WTC11 (cell line): ENCODE measurements at places on chromosomes 4 and X. TPM values are rescaled to one million over a fixed set of nuclear protein-coding genes. Genes with fewer than 3 reads are reported as not detected.

Gene HGFAC
- 0.20 to 0.76 TPM (median 0.48 TPM) in 3 replicates for total RNA-seq

DNA sequence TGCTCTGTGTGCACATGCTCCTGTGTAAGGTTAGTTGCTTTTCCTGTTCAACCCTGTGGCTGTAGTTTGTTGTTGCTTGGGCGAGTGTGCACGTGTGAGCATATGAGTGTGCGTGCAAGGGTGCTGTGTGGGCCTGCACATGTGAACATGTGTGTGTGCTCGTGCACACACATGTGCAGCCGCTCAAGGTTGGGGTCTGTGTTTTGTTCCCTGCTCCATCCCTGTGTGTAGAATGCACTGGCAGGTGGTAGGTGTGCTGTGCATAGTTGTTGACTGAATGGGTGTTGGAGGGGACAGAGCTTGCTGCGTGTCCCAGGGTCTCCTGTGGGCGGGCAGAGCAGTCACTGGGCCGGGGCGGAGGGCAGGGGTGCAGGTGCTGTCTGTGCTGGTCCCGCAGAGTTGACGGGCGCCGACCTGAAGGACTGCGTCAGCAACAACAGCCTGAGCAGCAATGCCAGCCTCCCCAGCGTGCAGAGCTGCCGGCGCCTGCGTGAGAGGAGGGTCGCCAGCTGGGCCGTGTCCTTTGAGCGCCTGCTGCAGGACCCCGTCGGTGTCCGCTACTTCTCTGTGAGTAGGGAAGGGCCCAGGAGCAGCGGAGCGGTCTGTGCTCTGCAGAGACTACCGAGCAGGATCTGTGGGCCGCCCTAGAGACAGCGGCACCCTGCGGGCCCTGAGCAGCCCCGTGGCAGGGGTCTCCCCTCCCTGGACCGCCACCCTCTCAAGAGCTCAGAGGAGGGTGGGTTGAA is 27.9 kb upstream of the HGFAC start:
- peak overlapping the region; percentile 8 for H3K27ac ChIP-seq
- no peak overlapping the region for H3K4me3 ChIP-seq
- no peaks in the 10 kb centered on the region for H3K36me3 ChIP-seq
- peaks cover 5% of the 10 kb centered on the region; the same call in 1 of the 2 replicates for H3K4me1 ChIP-seq
- no peak for DNase-seq
- H3K27me3 ChIP-seq = no peaks in the 10 kb centered on the region

GRCh38 chrX:70437921-70438665 is 6.5 kb upstream of the DLG3 start:
- H3K27ac ChIP-seq = no peak overlapping the region
- H3K27me3 ChIP-seq = peaks cover 21% of the 10 kb centered on the region
- no peak overlapping the region for H3K4me3 ChIP-seq
- no peak for DNase-seq
- H3K36me3 ChIP-seq = no peaks in the 10 kb centered on the region

- DNase-seq = peak; percentile 41
- no peaks in the 10 kb centered on the region for H3K36me3 ChIP-seq
- no peak overlapping the region for H3K27ac ChIP-seq
- no peak overlapping the region for H3K4me3 ChIP-seq
These were observed 98.5 kb upstream of the ETNPPL start for GRCh38 chr4:108861334-108861733.

Gene ZXDA
- total RNA-seq = 3.2 to 3.6 TPM (median 3.3 TPM) in 3 replicates

Gene ADRA2C
- total RNA-seq = 19.8 to 21.8 TPM (median 20.7 TPM) in 3 replicates

DNA sequence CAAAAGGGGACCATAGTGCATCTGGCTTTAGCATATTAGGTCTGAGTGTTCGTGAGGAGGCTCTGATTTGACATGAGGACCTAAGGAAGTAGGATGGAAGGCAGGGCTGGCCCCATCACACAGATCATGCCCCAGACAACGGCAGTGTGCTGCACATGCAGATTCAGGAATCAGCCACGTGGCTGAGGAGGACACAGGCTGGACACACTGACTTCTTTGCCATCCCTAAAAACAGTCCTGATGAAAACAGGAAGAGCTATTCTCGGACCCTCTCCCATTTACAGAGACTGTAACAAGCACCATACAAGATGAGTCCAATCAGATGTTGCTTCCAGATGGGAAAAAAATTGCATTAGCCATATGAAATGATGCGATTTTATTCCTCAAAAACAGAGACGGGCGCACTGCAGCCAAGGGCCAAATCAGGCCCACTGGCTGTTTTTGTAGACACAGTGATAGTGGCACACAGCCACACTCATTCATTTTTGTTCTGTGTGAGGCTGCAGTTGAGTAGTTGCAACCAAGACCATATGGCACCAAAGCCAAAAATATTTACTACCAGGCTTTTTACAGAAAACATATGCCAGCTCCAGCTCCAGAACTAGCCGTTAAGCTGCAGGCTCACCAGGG is 41.0 kb downstream of the ACSL1 start:
- H3K36me3 ChIP-seq = no peaks in the 10 kb centered on the region
- no peak overlapping the region for H3K27ac ChIP-seq
- no peak overlapping the region for H3K4me3 ChIP-seq

GRCh38 chr4:84578540-84579402 is 4.2 kb upstream of the CDS1 start:
- H3K4me1 ChIP-seq = peaks cover 40% of the 10 kb centered on the region
- H3K36me3 ChIP-seq = no peaks in the 10 kb centered on the region
- peak overlapping the region; percentile 60 for H3K27ac ChIP-seq

DNA sequence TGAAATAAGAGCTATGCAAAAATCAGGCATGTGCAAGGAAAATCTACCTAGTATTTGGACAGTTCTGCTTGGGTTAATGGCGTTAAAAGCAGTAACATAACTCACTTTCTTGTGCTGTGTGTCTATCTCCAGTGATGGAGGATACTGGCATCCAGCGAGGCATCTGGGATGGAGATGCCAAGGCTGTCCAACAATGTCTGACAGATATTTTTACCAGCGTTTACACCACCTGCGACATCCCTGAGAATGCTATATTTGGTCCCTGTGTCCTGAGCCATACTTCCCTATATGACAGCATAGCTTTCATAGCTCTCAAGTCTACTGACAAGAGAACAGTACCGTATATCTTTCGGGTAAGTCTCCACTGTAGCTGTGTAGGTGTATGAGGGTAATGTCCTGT is 2.6 kb downstream of the PRDM8 start:
- peaks cover 97% of the 10 kb centered on the region for H3K27me3 ChIP-seq
- H3K36me3 ChIP-seq = 0 out of 2 replicates have a peak, but pooled peaks cover 2% of the 10 kb centered on the region
- H3K27ac ChIP-seq = no peak overlapping the region

DNA sequence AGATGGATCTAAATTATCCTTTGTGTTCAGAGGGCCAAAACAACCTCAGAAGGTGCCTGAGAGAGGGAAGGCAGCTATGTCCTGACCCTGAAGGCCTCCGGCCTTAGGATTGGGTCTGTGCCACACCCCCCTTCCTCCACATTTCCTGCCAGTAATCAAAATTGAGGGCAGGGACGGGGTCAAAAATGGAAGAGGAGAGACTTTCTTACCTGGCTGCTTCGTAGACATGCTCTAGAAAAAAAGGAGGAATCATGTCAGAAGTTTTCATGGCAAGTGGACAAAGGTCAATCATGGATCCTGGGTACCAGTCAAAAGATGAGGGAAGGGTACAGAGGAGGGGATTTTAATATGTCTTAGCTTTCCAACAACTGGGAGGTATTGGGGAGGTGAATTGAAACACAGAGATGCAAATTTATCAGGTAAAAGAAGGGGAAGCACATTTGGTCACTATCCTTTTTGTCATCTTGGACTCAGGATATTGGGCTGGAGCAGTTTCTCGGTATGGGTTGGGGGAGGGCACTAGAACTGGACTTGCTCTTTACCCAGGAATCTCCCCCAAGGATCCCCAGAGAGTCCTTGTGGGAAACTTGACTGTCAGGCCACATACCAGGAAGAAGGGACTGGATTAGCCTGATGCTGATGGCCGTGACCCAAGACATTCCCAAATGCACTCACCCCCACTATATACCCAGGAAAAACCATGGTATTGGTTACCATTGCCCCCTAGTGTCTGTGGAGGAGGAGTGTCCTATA is 17.1 kb downstream of the VSIG4 start:
- no peak overlapping the region for H3K4me3 ChIP-seq
- no peaks in the 10 kb centered on the region for H3K36me3 ChIP-seq
- no peak for DNase-seq
- no peaks in the 10 kb centered on the region for H3K27me3 ChIP-seq
- no peak overlapping the region for H3K27ac ChIP-seq

DNA sequence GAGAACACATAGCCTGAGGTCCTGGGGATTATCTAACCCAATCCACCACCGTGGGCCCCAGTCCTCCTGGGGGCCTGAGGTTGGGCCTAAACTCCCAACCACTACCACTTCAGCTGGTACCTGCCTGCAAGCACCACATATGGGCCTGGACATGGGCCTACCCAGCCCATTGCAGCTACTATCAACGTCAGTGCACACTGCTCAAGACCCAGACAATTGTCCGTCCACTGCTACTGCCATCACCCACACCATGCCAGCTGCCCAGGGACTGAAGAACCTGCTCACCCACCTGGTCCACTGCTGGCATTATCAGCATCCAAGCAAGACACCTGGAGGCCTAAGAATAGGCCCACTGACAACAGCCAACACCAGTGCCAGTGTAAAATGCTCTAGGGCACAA is 88.1 kb downstream of the COL4A5 start:
- peaks cover 50% of the 10 kb centered on the region for H3K36me3 ChIP-seq
- no peak for DNase-seq
- no peaks in the 10 kb centered on the region for H3K4me1 ChIP-seq
- H3K27me3 ChIP-seq = no peaks in the 10 kb centered on the region; the same call in 1 of the 2 replicates

DNA sequence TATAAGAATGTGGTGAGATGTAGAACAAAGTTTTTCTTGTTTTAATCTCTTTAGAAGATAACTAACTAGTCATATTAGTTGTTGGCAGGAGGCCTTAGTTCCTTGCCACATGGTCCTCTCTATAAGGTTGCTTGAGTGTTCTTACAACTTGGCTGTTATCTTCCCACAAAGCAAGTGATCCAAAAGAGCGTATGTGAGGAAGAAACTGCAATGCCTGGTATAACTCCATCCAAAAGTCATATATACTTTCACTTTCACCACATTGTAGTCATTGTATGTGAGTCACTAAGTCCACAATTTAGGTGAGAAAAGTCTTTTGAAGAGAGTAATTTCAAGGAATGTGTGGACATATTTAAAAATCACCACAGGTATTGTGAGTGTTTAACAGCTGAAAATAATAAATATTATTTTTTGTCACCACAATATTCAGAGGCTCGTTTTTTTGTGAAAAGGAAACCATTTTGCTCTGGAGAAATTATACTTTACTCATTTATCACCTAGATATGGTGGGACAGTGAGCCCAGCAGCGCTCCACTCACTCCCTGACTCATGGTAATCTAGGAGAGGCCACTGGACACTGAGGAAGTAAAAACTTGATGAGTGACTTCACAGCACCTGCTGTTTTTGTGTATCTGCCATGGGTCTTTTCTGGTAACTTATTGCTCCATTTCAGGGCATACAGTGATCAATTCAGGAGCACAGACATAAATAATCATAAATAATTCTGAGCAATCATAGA is 369.4 kb upstream of the NDST3 start:
- no peak overlapping the region for H3K27ac ChIP-seq
- H3K27me3 ChIP-seq = no peaks in the 10 kb centered on the region
- H3K4me1 ChIP-seq = peaks cover 6% of the 10 kb centered on the region
- H3K36me3 ChIP-seq = no peaks in the 10 kb centered on the region; the same call in 1 of the 2 replicates
- H3K4me3 ChIP-seq = no peak overlapping the region

DNA sequence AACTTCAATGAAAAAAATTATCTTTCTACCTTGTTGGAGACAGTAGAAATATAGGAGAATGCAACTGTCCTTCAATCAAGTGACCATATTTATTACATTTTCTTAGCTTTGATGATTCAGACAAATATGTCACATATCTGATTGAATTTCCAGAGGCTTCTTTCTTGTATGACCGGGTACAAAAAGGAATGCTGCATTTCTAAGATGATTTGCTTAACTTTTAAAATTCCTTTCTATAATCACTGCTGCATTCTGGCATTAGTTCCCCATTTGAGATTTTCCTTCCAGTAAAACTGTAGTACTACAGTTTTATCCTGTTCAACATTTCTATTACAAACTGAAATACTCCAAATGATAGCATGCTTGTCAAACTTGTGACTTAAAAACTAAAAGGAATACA is 5.2 kb downstream of the MFSD8 start:
- no peak for DNase-seq
- H3K27me3 ChIP-seq = no peaks in the 10 kb centered on the region
- no peak overlapping the region for H3K4me3 ChIP-seq
- H3K27ac ChIP-seq = no peak overlapping the region
- H3K36me3 ChIP-seq = peaks cover 12% of the 10 kb centered on the region

Gene COL25A1
- 6.6 to 9.3 TPM (median 8.0 TPM) in 3 replicates for total RNA-seq

DNA sequence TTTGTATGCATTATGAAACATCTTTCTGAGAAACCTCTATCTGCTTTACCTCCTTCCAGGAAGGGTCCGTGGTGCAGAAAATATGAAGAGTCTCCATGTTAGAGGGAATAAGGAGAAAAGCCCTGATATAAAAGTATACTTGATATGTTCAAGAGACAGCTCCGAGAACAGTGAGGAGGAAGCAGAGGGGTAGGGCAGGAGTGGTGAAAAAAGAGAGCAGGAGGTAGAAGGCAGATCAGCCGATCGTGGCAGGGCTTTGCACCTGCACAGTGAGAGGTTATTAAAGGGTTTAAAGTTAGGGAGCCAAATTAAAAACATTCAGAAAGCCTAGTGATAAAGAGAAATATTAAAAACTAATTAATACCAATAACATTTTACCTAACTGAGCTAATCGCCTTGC is 419.7 kb downstream of the FAT4 start:
- no peaks in the 10 kb centered on the region; the same call in 1 of the 2 replicates for H3K36me3 ChIP-seq
- no peak for DNase-seq
- H3K4me1 ChIP-seq = peaks cover 51% of the 10 kb centered on the region
- peaks cover 5% of the 10 kb centered on the region; the same call in 1 of the 2 replicates for H3K27me3 ChIP-seq

DNA sequence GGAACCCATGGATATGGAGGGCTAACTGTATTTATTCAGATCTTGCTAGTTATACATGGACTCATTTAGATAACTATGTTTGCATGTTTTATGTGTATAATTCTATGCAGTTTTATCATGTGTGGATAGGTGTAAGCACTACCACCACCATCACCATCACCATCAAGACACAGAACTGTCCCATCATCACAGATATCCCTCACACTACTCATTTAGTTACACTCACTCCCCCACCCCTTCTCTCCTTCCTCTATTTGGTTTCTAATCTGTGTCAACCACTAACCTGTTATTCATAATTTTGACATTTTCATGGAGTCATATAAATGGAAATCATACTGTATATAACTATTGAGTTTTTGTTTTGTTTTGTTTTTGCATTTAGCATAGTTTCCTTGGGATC is 43.7 kb downstream of the STAG2 start:
- no peak overlapping the region for H3K4me3 ChIP-seq
- no peak for DNase-seq
- peaks cover 1% of the 10 kb centered on the region; the same call in 1 of the 2 replicates for H3K36me3 ChIP-seq
- peak overlapping the region; percentile 24; the same call in 1 of the 2 replicates for H3K27ac ChIP-seq
- no peaks in the 10 kb centered on the region for H3K27me3 ChIP-seq

DNA sequence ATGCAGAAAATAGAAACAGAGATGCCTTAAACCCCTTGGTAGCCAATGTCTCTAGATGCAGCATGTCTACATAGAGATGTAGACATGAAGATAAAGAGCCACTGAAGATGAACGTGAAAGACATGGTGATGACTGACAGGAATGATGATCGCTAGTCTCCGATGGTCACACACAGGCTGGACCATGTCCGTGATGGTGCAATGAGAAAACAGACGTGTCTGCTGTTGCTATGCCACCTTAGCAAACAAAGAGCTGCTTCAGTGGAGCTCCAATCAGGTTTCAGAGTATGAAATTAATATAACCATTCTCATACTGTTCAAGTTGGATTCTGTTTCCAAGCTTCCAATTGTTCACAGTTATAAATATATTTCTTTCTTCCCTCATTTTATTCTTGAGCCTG is 256.5 kb downstream of the CAMK2D start:
- no peak overlapping the region for H3K4me3 ChIP-seq
- H3K36me3 ChIP-seq = no peaks in the 10 kb centered on the region
- no peak overlapping the region for H3K27ac ChIP-seq
- no peaks in the 10 kb centered on the region for H3K27me3 ChIP-seq
- H3K4me1 ChIP-seq = 0 out of 2 replicates have a peak, but pooled peaks cover 3% of the 10 kb centered on the region
- DNase-seq = no peak
